ENCODE measurements at places on chromosomes 4 and X. TPM values are rescaled to one million over a fixed set of nuclear protein-coding genes. Genes with fewer than 3 reads are reported as not detected.

Gene CLCN4
- 1.1 TPM for total RNA-seq

Gene PCGF3
- 60.1 TPM for total RNA-seq

- H3K27me3 ChIP-seq = no peaks in the 10 kb centered on the region
- no peak for DNase-seq
- H3K36me3 ChIP-seq = no peaks in the 10 kb centered on the region
- no peak overlapping the region for H3K27ac ChIP-seq
- no peak overlapping the region for H3K4me3 ChIP-seq
Measured at GRCh38 chr4:124785645-124786044, 73.1 kb upstream of the ANKRD50 start.

DNA sequence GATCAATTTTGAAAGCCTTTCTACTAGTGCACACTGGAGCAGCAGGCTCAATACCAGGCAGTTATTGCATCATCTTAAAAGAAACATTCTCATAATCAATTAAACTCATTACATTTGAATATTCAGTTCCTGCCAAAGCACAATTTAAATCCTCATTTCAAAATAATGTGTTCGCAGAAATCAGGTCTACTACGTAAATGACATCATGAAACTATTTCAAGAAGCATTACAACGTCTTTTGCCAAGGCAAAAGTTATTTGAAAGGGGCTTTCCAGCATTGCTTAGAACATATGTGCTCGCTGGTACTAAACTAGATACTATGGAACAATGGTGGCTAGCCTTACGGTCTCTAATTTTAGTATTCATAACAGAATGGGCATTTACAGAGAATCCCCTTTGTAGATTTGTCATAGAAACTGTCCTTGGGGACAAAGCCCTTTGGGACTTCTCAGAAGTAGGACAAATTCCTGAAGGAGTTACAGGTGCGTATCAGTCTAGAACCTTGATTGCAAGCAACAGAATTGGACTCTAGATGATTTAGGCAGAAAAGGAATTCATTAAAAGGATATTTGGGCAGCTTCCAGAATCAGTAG, 27.6 kb upstream of the HUWE1 start:
- no peaks in the 10 kb centered on the region for H3K27me3 ChIP-seq
- no peak overlapping the region for H3K4me3 ChIP-seq
- no peak overlapping the region for H3K27ac ChIP-seq
- DNase-seq = no peak

- H3K4me3 ChIP-seq = no peak overlapping the region
- H3K36me3 ChIP-seq = no peaks in the 10 kb centered on the region
- DNase-seq = no peak
- no peak overlapping the region for H3K27ac ChIP-seq
- no peaks in the 10 kb centered on the region for H3K27me3 ChIP-seq
Measured at GRCh38 chrX:94492541-94492940, 818.5 kb downstream of the FAM133A start.

- H3K4me1 ChIP-seq = no peaks in the 10 kb centered on the region
- no peaks in the 10 kb centered on the region for H3K27me3 ChIP-seq
- no peak overlapping the region for H3K4me3 ChIP-seq
- no peaks in the 10 kb centered on the region for H3K36me3 ChIP-seq
- no peak overlapping the region for H3K27ac ChIP-seq
- DNase-seq = no peak
Measured at GRCh38 chr4:100162027-100162685, 28.1 kb downstream of the DDIT4L start.

Data from sigmoid colon (tissue), 7 donors.